ENCODE measurements at places on chromosomes 2 and 18. TPM values are rescaled to one million over a fixed set of nuclear protein-coding genes. Genes with fewer than 3 reads are reported as not detected.
A peak's percentile ranks its signal among the peaks of the same experiment; 100 is the strongest.

GRCh38 chr2:171347591-171348032 is 86.2 kb downstream of the METTL8 start:
- DNase-seq: peak; percentile 97

- no peak for DNase-seq
Observed at GRCh38 chr18:2843146-2843545, 3.7 kb upstream of the EMILIN2 start.

DNA sequence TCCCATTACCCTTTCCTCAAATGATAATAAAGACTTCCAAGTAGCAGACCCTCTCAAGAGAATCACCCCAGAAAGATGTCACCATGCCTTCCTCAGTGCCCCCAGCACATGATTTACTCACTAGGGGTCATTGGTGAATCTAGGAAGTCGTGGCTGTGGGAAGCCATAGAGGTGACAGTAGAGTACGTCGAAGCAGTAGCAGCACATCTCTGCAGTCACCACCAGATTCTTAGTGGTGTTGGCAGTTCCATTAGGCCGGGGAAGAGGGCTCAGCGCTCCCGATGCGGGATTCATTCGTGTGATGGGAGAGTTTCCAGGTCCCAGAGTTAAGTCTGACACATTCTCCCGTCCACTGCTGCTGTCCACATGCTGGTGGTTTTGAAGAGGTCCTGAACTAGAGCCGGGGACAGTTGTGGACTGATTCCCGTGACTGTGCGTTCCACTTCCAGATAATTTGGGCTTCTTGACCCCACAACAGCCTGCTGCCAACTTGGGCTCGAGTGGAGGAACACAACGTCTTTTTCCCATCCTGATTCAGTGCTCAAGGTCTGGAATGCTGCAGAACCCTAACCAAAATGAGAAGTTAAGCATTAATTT is 12.0 kb downstream of the AMMECR1L start:
- DNase-seq: no peak

- DNase-seq: no peak
Observed at GRCh38 chr2:221200184-221200839, 371.8 kb downstream of the EPHA4 start.

DNA sequence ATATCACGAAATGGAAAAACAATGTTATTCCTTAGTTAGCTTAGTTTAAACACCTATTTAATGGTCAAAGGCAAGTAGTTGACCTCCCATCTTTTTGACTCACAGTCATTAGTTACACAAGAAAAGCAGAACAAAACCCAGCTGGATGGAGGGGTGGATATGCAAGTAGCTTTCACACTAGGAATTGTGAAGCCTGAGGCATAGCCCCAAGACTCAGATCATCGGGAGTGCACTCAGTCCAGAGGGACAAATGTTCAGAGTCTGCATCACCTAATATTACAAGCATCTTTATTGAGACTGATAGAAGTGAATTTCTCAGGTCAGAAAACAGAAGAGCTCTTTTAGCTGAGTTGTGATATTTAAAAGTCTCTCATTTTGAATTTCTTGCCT is 15.5 kb upstream of the CPS1 start:
- no peak for DNase-seq

- no peak for DNase-seq
Observed at GRCh38 chr2:114316532-114317300, 125.7 kb upstream of the DPP10 start.

- DNase-seq: peak; percentile 41
Observed at GRCh38 chr2:206392118-206392517, 51.2 kb upstream of the ADAM23 start.

GRCh38 chr2:168587307-168587706 is 131.2 kb downstream of the CERS6 start:
- DNase-seq: no peak

- no peak for DNase-seq
Observed at GRCh38 chr2:177675350-177675821, 282.8 kb downstream of the AGPS start.

DNA sequence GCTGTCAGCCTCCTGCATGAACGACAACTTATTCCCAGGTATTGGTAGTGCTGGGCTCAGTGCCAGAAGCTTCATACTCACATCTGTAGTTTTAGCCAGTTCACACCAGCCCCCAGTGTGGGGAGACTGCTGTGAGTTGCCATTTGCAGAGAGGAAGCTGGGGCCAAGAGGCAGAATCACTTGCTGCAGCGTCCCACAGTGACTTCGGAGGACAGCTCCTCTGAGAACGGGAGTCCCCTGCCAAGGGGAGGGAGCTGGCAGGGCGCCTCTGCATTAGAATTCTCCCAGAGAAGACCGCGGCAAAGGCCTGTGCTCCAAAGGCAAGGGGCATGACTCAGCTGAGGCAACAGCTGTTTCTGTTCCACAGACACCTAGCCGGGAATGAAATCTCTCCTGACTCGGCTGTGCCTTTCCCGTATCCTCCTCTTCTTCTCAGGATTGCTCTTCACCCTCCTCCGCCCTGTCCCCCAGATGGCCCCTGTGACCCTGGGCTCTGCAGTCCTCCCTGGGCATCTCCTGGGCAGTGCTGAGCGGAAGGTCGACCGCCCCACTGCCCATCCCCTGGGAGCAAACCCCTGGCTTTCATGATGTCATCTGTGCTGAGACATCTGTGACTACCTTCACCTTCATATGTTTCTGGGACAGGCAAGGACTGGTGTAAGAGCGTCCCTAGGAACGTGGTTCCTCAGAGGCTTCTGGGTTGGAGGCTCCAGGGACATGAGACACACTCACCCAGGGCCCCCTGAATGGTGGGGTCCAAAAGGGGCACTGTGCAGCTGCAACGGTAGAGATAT is 18.0 kb downstream of the MAL start:
- peak; percentile 89 for DNase-seq

GRCh38 chr2:147845411-147845971 is 662 bp downstream of the ACVR2A start:
- peak; percentile 38 for DNase-seq

DNA sequence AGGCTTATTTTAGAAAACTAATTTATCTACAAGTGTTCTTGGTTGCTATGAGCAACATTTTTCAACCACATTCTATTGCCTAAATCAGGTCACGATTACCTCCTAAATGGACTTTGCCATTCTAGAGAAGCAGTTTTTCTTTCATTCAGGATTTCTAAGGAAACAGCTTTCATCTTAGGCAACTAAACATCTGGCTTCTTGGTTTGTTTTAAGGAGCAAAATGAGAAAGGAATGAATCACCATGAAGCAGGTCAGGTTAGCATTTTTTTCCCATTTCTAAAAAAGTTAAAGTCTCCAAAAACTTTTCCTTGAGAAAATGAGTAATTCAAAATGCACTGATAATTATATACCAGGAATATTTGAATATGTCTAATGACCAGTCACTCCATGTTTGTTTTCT is 114.8 kb downstream of the GAREM1 start:
- no peak for DNase-seq

DNA sequence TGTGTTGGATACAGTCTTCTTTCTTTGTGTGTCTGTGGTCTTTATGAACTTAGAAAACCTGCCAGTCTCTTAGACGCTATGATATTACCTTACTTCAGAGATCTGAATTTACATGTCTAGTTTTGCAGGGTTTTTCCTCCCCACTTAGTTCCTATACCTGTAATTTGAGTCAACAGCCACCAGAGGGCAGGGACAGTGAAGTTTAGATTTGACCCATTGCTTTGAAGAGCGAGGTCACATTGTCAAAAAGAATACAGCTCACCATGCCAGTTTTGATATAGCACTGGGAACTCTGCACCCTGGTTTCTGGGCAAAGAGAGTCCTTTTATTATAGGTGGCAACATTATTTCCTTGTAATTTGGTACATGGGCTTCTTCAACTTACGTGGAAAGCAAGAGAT is 102.3 kb downstream of the MAPK4 start:
- no peak for DNase-seq

GRCh38 chr2:69700381-69700780 is 41.6 kb upstream of the ANXA4 start:
- DNase-seq: no peak

DNA sequence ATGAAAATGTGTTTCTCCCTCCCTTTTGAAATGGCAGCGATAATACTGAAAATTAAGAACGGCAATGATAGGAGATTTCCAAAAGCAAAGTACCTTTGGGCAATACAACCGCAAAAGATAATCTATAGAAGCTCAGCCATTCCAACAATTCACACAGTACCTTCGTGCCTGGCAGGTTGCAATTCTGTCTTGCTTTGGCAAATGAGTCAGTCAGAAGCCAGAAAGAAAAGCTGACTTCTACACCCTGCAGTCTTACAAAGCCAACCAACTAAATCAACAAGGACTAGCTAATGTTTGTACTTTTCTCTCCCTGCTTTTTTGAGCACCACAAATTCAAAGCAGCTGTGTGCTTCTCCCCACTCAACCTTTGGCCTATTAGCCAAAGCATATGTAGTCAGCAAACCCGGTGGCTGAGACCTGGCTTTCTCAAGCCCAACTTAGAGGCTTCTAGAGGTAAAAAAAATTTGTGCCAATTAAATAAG is 25.7 kb upstream of the ID2 start:
- peak; percentile 9 for DNase-seq

DNA sequence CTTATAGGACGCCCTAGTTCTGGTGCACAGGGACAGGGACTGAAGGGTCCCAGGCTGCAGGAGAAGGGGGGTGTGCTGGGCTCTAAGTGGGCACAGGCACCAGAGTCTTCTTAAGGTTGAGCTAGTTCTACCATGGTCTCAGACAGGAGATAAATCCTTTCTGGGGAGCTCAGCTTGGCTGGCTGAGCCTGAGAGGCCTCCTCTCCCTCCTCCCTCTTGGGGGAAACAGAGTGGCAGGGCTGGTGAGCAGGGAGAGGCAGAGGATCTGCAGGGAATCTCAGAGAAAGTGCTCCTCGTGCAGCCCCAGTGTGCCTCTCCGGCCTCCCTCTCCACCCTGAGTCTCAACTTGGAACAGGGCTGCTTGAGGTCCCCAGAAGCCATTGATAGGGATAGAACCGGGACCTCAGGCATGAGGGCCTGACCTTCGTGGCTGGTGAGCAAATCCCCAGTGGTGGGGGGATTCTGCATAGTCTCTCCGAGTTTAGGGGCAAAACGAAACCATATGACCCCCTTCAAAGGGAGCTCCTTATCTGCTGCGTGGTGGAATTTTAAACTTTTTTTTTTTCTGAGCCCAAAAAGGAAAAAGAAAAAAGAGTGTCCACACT is 2.0 kb downstream of the GDF7 start:
- DNase-seq: no peak

CASP10 gene
- total RNA-seq: 7.9 TPM

RAB6C gene
- total RNA-seq: 0.02 TPM

PRKCE gene
- 6.0 TPM for total RNA-seq

Measured in M059J (cell line).